ENCODE measurements at places on chromosomes 5 and 9.
A peak's percentile ranks its signal among the peaks of the same experiment; 100 is the strongest.

DNA sequence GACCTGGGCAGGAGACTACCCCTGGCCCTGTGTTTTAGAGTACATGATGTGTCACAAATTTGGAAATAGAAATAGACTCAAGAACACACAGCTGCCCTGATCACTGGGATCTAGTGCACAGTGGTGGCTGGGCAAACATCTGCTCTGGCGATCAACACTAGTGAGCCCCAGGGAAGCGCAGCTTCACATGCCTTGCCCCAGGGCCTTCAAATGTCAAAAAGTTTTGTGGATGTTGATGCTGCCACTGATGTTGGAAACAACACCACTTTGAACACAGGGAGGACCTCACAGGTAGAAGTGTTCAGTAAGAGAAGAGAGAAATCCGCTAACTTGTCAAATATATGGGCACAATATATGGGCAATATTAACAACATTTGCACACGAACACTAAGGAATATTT, 7.1 kb upstream of the MAP3K1 start:
- DNase-seq, result no peak

DNA sequence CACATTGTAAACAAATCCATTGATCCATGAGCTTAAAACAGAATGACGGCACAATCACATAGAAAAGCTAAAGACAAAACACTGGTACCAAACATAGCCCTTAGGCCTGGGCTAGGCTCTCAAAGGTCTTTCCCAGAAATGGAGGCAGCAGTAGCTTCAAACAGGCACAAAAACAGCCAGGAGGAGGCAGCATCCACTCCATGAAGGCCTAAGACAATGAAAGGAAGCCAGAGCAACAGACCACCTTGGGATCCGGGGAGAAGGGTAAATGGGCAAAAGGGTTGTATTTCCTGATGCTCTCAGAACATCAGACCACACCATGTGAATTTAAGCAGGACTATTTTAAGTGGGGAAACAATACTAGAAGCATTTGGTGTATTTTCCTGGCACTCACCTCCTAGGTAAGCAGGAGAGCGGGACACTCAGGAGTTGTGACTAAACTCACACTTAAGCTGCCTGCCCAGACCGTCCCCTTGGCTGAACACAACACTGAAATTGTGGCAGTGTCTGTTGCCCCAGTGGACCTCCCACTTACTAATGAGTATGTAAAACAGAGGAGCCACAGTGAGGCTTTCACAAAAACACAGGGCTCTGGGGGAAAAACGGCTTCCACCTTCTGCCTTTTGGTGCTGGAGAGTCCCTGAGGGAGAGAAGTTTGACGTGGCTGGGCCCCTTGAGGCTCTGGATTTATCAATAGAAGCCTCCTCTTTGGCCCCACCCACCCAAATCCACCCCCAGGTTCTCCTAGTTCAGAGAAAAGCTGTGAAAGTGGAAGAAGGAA, 11.9 kb downstream of the GNPDA1 start:
- peak; percentile 77 for DNase-seq

- no peak for DNase-seq
These were observed 103.3 kb upstream of the CNTLN start for GRCh38 chr9:17031546-17031945.

DNA sequence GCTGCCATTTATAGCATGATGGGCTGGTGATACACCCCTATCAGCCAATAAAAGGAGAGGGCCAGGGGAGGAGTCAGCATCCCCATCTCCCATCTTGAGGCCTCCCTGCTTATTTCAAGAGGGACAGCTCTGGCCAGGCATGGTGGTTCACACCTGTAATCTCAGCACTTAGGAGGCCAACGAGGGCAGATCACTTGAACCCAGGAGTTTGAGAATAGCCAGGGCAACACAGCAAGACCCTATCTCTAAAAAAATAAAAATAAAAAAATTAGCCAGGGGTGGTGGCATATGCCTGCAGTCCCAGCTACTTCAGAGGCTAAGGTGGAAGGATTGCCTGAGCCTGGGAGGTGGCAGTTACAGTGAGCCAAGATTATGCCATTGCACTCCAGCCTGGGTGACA, 9.8 kb downstream of the REXO4 start:
- DNase-seq, result no peak

- DNase-seq, result no peak
These were observed 26.4 kb downstream of the SH3GLB2 start for GRCh38 chr9:129001504-129002325.

DNA sequence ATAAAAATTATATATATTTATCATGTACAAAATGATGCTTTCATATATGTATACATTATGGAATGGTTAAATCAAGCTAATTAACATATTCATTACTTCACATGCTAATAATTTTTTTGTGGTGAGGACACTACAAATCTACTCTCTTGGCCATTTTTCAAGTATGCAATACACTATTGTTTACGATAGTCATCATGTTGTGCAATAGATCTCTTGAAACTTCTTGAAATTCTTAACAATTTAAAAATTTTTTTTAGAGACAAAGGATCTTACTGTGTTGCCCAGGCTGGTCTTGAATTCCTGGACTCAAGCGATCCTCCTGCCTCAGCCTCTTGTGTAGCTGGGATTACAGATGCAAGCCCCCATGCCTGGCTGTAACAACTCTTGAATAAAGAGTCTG, 45.2 kb upstream of the SHOC1 start:
- no peak for DNase-seq

DNA sequence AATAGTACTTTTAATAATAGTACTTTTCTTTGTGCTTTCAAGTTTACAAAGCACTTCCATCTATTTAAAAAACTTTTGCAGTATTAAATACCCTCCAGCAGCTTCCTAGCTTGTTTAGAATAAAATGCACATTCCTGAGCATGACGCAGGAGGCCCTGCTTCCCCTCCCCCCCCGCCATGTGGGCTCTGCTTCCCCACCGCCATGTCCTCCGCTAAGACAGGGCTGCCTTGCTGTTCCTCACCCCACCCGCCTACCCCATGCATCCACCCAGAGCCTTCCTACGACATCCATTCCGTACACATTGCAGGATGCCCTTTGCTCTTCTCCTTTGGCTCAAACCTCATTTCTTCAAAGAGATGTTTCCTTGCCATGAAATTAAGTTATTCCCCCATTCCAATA, 205.9 kb upstream of the MSX2 start:
- DNase-seq, result no peak

- DNase-seq, result no peak
These were observed 21.2 kb downstream of the ANXA1 start for GRCh38 chr9:73172901-73173215.

DNA sequence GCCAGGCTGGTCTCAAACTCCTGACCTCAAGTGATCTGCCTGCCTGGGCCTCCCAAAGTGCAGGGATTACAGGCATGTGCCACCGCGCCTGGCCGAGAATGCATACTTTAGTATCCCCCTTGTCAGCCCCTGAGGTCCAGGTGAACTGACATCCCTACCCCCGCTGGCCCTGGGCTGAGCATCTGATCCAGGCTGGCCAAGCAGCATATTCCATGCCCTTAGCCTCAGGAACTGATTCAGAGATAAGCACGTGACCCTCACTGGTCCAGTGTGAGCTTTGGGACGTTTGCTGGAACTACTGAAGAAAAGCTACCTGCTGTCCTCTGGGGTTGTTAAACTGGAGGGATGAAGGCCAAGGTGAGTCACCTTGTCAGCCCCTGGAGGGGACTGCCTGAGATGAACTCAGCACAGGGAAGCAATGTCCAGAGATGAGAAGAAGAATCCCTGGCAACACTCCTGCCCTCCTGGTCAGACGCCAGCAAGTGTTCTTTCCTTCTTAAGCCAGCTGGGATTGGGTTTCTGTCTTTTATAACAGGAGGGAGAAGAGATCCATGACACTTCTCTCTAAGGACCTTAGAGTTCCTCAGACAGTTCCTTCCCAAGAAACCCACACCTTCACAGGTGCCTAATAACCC, 59.1 kb upstream of the FBXW11 start:
- peak; percentile 42 for DNase-seq

DNA sequence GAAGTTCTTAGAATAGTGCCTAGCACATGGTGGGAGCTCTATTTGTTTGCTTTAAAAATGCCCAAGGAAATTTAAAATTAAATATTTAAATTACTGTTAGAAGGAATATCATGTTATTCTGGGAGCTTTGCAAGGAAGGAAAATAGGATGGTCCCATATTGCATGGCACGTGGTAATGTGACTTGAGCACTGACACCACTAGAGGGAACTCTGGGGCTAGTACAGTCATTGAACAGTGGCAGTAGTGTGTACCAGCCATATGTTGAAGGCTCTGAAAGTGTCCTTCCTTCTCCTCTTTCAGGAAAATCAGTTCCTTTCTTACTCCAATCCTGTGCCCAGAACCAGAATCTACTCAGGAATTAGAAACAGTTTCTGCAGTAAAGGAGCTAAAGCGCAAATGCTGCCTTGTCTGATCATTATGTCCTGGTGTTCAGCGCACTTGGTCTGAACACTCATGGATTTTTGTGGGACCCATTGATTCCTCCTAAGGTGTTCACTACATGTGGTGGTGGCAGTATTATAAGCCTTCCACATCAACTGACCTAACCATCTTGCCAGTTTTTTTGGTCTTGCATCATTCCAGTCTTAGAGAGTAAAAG, 54.1 kb downstream of the GDA start:
- peak; percentile 66 for DNase-seq

DNA sequence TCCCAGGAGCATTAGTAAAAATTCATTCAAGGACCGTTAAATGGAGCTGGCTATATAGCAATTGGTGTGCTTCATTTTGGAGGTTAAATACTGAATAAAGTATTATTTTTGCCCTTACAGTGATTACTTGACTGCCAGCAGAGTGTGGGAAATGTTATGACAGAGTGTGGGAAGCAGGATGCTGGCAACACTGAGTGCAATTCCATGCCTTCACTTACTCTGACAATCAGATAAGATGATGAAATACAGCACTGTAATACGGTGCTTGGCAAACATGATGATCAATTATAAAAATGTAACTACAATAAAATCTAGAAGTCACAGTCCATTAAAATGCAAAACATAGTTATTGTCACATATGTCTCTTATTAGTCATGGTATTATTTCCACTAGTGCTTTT, 651.3 kb downstream of the PTPRD start:
- DNase-seq, result no peak

- no peak for DNase-seq
These were observed 25.6 kb downstream of the C9orf50 start for GRCh38 chr9:129595311-129595741.

- DNase-seq, result no peak
These were observed 16.5 kb downstream of the NACC2 start for GRCh38 chr9:136078498-136079011.

GRCh38 chr9:104758974-104759373, 5.0 kb upstream of the NIPSNAP3B start:
- DNase-seq, result no peak

GRCh38 chr5:65672796-65673195, 48.0 kb downstream of the SHLD3 start:
- DNase-seq, result no peak

GRCh38 chr5:172086194-172086975, 79.9 kb upstream of the FBXW11 start:
- peak; percentile 65 for DNase-seq

- DNase-seq, result peak; percentile 73
These were observed 91.4 kb upstream of the RANBP6 start for GRCh38 chr9:6106711-6107339.

GRCh38 chr5:171710451-171711024, 75.1 kb upstream of the SMIM23 start:
- DNase-seq, result peak; percentile 36

- DNase-seq, result no peak
These were observed 328.8 kb upstream of the IRX1 start for GRCh38 chr5:3266861-3267260.

DNA sequence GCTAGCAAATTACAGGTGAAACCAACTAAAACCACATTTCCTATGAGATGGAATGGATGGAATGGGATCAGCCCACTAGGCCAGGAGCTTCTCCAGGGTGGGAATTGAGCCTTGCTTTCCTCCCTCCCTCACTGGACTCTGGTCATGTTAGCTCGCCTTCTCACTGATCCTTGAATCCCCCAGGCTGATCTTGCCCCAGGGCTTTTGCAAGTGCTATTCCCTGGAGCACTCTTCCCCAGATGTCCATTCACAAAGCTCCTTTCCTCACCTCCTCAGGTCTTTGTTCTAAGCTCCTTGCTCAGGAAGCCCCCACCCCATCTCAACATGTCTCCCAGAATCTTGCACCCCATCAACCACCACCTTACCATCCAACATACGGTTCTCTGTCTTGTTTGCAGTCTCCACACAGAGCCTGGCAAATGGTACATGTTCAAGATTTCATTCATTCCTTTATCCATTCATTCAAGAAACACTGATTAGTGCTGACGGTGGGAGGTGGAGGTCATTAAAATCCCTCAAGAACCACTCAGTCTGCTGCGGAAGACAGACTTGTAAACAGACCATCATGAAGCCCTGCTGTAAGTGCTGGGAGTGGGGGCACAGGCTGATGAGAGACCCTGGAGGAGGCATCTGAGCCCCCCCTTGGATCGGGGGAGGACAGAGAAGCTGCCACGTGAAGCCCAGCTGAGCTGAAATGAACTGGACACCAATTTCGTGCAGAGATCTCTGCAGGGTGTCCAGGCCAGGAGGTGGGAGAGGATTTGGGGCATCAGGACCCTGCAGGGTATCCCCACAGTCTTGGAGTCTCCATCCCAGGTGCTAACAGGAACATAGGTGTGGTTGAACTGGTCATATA, 141.7 kb downstream of the BARX1 start:
- DNase-seq, result no peak

- peak; percentile 64 for DNase-seq
These were observed 5.3 kb downstream of the SLC36A3 start for GRCh38 chr5:151298063-151298855.

DNA sequence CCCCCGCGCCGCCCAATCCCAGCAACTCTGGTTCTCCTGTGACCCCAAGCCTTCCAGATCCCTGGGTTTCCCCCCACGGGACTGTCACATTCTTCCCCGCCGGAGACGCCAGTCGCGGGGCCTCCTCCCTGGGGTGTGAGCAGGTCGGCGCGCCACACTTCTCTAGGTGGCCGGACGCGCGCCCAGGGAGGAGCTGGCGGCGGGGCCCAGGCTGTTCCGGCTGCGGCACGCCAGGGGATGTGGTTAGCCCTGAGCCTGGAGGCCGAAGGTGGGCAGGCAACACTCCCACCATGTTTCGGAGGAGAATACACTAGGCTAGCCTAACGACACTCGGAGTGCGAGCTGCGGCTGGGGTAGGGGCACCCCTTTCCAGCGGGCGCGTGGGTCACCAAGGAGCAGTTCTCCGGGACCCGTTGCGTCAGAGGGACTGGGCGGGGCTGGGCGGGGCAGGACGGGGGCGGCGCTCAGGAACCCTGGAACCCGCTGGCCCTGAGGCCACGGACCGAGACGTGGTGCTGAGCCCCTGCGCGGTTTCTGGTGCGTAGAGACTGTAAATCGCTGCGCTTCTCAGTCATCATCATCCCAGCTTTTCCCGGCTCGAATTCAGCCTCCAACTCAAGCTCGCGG, at the start of gene SLC27A6:
Gene SLC27A6 (plus strand): TSS at position 478 of the 627 bp plus-strand sequence. CDS start 650 bp downstream, outside the sequence.
- DNase-seq, result peak; percentile 87

- DNase-seq, result no peak
These were observed 257.2 kb downstream of the ARRDC3 start for GRCh38 chr5:91125916-91126315.

- DNase-seq, result peak; percentile 7
These were observed 321.5 kb downstream of the NFIB start for GRCh38 chr9:13992138-13993088.

Measured in endodermal cell (in vitro differentiated cells).